Dorsolateral prefrontal cortex (tissue), 122 donors: ENCODE measurements at places on chromosomes 2 and 18.
A peak's percentile ranks its signal among the peaks of the same experiment; 100 is the strongest.

GRCh38 chr18:11136241-11136640, 13.1 kb downstream of the PIEZO2 start:
- no peak for DNase-seq

DNA sequence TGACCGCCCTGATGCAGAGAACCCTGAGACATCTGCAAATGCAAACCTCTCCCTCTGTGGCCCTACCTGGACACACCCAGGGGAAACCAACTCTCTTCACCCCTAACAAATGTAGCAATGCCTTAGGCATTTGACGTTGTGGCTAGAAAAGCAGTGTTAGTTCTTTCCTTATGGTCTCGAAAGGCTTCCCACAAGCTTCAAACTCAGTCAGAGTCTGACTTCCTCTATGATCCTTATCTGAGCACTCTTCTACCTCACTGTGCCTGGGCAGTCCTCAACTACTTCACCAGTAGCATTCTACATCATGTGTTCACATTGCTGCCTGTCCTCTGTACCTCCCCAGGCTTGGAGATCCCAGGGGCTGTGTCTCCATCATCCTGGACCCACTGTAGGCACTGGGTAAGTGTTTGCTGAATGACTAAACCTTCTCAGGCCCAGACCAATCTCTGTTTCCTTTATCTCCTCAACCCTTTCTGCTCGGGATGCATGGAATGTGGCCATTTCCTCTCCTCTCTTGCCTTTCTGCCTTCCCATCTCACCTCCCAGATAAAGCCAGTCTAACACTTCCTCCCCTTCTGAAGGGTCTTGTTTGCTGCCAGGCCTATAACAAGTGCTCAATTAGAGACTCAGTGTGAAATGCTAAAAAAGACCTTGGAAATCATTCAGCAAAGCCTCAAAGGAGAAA, 91.7 kb upstream of the ACAA2 start:
- DNase-seq, result no peak

DNA sequence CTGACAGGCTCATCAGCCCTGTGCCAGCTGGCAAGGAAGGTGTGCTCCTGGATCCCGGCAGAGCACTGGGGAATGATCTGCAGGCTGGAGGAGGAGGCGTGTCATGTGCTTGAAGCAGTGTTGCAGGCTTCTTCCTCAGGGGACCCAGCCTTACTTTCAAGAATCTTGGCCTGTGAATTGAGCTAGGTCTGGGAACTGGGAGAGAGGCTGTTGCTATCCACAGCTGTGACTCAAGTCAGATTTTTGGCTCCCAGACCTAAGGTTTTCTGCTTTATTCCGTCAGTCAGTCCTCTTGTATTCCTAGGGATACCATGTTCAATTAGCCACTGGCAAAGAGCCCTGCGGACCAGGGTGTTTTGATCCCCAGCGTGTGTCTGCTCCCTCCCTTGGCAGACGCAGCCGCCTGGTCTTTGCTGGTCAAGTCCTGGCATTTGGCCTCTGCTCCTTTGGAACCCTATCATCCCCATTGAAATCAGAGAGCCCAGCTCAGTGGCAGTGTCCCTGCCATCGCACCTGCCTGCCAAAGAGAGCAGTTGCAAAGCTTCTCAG, 32.4 kb downstream of the ASB1 start:
- DNase-seq, result no peak

DNA sequence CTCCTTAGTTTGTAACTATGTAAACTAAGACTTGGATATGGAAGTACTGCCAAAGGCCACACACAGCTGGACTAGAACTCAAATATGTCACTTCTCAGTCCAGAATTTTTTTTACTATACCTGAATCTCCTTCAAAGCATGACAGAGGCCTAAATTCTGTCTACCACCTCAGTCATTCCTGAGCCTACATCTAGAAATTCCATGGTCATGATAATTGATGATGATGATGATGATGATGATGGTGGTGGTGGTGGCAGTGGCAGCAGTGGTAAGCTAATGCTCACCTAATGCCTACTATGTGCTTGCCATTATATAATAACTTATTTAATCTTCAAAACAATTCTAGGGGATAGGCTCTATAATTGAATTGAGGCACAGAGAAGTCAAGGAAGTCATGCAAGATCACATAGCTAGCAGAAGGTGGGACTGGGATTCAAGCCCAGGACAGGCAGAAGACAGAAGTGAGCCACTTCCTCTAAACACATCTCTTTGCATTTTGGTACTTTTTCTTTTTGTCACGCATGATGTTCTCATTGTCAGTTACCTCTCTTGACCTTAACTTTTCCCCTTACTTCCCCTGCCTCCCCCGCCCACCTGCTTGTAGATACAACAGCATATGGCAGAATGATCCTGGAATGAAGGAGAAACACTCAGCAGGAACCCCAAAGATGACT, 539.3 kb downstream of the TNS1 start:
- DNase-seq, result no peak

- no peak for DNase-seq
These were observed 84.1 kb downstream of the SUCLG1 start for GRCh38 chr2:84375020-84375419.

DNA sequence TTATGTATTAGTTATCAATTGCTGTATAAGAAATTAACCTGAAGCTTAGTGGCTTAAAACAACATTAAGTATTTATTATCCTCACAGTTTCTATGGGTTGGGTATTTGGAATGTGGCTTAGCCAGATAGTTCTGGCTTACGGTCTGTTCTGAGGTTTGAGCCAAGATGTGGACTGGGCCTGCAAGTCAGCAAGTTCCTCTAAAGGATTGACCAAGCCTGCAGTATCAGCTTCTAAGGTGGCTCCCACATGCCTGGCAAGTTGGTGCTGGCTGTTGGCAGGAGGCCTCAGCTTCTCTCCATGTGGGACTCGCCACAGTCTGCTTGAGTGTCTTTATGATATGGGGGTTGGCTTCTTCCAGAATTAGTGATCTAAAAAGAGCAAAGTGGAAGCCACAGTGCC, 45.0 kb upstream of the TCF4 start:
- DNase-seq, result no peak

DNA sequence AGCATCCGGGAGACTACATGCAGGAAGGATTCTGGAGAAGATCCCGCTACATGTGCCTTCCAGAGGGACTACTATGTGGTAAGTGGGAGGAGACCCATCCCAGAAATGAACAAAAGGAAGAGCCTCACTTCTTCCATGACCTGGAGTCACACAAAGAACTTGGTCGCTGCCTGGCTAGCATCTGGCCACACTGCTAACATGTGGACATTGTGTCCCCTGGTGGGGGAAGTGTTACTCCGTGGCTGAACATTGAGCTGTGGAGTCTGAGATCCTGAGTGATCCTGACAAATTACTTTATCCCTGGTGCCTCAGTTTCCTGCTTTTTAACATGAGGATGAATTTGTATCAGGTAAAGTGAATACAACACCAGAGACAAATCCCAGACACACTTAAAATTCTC, 8.4 kb downstream of the SPP2 start:
- DNase-seq, result no peak

DNA sequence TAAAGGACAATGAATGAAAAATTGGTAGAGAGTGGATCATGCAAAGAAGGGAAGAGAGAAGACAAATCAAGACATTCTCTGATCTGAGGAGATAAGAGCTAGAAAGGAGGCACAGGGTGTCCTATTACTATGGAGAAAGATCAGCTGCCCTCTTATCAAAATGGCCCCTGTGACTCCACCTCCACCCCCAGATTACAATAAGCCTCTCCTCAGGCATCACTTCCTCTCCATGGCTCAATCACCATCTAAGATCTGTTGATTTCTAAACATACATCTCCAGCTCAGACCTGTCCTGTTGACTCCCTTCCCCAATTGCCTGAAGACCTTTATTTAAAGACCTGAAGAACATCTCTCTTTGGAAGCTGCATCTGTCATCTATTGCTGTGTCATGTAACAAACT, 43.2 kb downstream of the SP100 start:
- no peak for DNase-seq

GRCh38 chr2:122999258-122999657, 1025.8 kb upstream of the CNTNAP5 start:
- no peak for DNase-seq

DNA sequence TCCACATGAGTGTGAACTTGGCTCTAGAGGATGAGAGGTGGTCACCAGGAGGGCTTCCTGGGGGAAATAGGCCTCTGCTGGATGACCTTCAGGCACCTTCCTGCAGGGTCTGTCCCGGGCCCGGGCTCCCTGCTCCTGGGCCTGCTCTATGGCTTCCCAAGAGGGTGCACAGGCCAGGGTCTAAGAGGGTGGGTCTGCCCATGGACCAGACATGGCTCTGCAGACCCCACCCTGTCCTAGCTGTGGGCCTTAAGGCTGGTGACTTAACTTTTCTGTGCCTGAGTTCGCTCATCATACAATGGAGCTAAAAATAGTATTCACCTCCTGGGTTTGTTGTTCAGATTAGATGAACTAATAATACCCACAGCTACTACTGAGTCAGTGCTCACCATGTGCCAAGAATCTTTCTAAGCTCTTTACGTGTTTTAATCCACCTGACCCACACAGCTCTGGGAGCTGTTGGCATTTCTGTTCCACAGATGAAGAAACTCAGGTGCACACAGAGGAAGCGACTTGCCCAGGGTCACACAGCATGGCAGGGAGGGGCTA, 14.4 kb downstream of the INHBB start:
- no peak for DNase-seq

DNA sequence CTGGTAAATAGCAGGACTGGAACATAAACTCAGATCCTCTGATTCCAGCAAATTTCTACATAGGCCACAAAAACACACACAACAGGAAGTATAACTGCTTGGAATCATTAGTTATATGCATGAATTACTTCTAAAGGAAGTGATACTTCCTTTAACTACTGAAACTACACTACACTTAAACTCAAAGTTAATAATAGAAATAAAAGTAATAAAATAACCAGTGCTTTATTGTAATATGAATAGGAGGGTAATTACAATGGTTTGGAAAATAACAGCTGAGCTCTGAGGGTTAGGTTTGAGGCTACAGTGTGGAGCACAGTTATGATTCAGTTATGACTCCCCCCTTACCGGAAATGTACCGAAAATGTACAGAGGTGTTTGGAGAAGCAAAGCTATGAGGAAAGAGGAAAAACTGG, 18.5 kb upstream of the POLI start:
- DNase-seq, result no peak

- no peak for DNase-seq
These were observed 55.0 kb upstream of the DAPL1 start for GRCh38 chr2:158740127-158740526.

DNA sequence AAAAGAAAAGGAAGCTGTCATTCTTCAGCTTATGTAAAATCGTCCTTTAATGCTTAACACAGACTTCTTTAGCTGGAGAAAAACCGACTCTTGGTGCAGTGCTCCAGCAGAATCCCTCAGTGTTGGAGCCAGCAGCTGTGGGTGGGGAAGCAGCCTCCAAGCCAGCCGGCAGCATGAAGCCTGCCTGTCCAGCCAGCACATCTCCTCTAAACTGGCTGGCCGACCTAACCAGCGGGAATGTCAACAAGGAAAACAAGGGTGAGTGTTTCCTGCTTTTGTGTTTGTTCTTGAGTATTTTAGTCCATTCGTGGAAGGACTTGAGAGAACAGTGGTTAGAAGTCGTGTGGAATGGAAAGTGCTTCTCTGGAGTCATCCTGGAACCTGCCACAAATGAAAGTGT, 38.9 kb downstream of the KDM3A start:
- DNase-seq, result peak; percentile 71

DNA sequence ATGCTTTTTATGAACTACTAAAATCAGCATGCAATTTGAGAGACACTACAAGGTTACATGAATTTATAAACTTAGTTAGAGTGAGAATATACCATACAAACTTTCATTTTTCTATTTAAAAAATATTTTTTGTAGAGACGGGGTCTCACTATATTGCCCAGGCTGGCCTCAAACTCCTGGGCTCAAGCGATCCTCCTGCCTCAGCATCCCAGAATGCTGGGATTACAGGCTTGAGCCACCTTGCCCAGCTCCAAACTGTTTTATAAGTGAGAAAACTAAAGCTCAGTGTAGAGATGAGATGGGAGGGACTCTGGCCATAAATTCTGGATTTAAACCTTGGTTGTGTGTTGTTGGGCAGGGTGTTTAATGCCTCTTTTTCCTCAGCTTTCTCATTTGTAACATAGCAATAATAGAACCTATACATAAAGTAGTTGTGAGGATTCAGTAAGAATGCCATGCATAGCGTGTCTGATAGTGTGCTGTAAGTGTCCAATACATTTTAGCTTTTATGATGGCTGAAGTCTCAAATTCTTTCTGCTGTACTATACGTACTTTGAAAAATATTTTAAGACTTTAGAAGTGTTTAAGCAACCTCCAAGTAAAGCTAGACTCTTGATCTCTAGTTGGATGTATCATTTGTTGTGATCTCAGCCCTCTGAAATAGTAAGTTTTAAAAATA, 9.7 kb downstream of the CAB39 start:
- DNase-seq, result no peak

DNA sequence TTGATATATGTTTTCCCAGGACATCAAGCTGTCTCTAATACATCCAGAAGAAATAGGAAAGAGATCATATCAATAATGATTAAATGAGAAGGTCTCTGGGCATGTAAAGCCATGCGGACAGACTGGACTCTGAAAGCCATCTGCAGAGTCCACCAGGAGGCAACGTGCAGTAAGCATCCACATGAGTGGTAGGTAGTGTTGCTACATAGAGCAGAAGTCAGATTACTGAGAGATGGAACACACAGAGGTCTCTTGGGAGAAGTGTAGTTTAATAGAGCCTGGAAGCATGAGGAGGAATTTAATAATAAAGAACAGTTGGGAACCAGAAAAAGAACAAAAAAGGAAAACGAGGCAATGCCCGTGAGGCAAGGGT, 758.1 kb upstream of the DDX18 start:
- no peak for DNase-seq

- DNase-seq, result no peak
These were observed 62.3 kb downstream of the ADCY3 start for GRCh38 chr2:24857746-24858145.

GRCh38 chr18:62131301-62131909, 55.5 kb downstream of the PIGN start:
- DNase-seq, result peak; percentile 56

DNA sequence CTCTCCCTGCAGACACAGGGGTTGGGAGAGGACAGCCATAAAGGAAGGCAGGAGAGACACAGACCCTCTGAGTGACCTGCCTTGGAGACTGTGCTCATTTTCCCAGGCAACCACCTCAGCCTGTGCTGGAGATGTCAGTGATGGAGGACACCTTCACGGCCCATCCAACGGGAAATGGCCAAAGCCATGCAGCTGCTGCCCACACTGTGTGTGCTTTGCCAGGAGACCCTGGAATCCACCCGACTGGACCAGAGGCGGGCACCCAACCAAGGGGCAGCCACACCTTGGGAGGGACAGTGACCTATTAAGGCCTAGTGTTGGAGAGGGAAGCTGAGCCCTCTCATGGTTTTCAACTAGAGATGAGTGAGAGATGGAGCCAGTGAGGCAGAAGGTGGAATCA, 192.5 kb downstream of the SMAD2 start:
- DNase-seq, result no peak
